ENCODE measurements at places on chromosomes 6 and 20.
A peak's percentile ranks its signal among the peaks of the same experiment; 100 is the strongest.

GRCh38 chr6:130367767-130368166, 1.9 kb downstream of the TMEM200A start:
- DNase-seq = no peak

GRCh38 chr6:13559968-13560650, 14.3 kb upstream of the SIRT5 start:
- DNase-seq = peak; percentile 24

- DNase-seq = peak; percentile 20
These were observed 75.4 kb upstream of the TMEM244 start for GRCh38 chr6:129936329-129937165.

DNA sequence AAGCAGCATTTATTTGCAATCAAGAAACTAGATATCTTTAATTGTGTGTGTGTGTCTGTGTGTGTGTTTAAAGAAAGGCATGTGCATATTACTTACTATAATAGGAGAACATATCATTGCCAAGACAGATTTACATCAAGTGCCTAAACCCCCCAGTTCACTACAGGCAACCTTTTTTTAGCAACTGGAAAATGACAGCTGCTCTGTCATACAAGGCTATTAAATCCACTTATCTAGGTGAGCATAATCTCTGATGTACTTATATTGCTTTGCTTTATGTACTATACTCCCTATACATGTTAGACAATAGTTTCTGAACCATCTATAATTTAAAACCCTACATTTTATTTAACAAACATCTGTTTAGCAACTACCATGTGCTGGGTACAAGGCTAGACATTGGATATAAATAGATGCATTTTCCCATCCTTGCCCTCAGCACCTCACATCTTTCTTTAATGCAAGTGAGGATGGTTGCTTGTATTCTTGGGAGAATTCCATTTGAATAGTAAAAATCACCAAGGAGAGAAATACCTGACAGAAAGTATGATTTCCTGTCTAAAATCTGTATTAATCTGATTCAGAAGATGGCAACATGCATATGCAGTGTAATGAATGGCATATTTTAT, 398.3 kb downstream of the LAMA2 start:
- no peak for DNase-seq

DNA sequence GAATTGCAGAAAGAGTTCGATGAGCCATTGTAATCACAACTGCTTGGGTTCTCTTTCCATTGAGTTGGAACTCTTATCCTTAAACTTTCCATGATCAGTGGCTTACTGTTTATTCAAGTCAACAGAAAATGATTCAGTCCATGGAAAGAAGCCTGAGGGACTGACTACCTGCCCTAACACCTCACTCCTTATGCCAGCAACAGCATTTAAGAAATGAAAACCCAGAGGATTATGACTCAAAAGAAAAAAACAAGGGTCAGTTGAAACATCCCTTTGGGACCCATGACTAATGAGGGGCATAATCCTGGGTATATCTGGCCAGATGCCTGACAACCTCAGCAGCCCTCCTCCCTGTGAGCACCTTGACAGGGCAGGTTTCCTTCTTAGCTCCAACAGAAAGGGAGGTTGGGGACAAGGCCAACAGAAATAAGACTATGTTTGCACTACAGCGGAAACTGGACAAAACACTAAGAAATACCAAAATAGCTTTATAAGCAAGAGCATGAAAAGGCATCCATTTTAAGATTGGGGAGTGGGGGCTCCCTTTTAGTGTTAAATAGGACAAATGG, 106.7 kb downstream of the MAP3K5 start:
- no peak for DNase-seq

DNA sequence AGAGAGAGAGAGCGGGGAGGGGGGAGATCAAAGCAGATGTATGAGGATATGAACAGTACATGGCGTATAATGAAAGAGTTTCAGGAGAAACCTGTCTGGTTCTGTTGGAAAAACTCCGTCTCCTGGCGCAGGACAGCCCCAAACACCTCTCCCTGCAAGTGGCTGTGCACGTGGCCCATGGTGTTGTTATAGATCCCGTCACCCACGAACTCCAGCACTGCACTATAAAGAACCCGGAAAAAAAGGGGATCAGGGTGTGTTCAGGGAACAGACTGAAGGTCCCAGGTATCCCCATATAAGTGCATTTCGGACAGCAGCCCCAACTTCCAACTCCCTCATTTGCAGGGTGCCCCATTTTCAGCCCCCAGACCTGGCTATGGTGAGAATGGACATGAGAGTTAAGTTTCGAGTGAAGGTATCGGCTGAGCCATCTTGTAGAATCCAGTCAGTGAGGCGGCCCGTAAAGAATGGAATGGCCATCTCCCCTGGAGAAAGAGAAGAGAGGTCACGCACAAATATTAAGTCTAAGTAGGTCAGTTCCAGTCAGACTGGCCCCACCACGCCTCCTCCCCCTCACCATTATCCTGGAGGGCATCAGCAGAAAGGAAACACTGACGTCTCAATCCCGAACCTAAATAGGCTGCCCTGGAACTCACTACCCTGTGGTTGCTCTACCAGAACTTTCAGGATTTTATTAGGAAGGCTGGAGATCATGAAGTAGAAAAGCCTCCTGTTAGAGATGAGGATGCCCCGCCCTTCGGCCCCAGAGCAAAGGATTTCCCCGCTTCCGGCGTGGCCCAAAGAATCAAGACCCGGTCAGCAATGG, 1.3 kb downstream of the TAP1 start:
- DNase-seq = no peak

DNA sequence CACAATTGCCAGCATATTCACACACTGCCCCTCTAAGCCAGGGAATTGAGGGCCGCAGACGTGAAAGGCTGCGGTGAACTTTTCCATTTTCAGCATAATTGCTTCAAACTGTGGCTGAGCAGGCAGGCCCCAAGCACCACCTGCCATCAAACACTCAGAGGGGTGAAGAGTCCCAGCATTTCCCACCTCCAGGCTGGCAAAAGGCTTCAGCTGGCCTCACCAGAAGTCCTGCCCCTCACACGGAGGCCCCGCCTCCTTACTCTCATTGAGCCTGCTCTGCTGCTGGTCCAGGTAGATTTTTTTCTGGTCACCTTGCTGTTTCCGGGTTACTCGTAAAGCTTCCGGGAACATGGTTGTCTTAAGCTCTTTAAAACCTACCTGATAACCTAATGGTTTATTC, 52.0 kb upstream of the PRELID3B start:
- no peak for DNase-seq

DNA sequence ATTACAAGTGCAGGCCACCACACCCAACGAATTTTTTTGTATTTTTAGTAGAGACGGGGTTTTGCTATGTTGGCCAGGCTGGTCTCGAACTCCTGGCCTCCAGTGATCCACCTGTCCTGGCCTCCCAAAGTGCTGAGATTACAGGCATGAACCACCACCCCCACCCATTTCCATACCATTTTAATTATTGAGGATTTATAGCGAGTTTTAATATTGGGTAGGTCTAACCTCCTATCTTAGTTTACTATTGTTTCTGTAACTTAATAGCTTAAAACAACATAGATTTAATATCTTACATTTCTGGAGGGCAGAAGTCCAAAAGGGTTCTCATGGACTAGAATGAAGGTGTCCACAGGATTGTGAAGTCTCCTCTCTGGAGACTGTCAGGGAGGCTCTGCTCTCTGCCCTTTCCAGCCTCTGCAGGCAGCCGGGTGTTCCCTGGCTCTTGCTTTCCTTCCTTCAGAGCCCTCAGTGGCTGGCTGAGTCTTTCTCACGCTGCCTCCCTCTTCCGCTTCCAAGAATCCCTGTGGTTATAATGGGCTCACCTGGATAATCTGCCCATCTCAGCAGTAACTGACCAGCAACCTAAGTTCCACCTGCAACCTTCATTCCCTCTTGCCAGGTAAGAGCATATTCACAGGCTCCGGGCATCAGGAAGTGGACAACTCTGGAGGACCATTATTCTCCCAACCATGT, 18.6 kb upstream of the BCAS4 start:
- no peak for DNase-seq

- DNase-seq = no peak
These were observed 61.2 kb downstream of the ELOVL5 start for GRCh38 chr6:53287336-53288225.

GRCh38 chr6:87182940-87183339, 27.6 kb downstream of the ZNF292 start:
- DNase-seq = no peak

GRCh38 chr6:127738423-127738822, 161.4 kb downstream of the C6orf58 start:
- DNase-seq = no peak

DNA sequence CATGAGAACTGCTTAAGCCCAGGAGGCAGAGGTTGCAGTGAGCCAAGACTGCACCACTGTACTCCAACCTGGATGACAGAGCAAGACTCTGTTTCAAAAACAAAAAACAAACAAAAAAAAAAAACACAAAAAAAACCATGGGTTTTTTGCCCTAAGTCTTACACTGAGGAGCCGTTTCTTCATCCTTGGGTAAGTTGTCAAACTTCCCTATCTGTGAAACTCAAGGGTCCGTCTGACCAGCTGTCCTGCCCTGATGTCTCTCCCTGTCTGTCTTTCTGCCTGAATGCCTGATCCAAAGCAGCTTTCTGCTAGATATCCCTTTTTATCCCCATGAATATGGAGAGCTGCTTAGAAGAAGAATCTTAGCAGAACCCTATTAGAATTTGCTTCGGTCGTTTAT, 41.3 kb upstream of the CLDN20 start:
- DNase-seq = no peak

DNA sequence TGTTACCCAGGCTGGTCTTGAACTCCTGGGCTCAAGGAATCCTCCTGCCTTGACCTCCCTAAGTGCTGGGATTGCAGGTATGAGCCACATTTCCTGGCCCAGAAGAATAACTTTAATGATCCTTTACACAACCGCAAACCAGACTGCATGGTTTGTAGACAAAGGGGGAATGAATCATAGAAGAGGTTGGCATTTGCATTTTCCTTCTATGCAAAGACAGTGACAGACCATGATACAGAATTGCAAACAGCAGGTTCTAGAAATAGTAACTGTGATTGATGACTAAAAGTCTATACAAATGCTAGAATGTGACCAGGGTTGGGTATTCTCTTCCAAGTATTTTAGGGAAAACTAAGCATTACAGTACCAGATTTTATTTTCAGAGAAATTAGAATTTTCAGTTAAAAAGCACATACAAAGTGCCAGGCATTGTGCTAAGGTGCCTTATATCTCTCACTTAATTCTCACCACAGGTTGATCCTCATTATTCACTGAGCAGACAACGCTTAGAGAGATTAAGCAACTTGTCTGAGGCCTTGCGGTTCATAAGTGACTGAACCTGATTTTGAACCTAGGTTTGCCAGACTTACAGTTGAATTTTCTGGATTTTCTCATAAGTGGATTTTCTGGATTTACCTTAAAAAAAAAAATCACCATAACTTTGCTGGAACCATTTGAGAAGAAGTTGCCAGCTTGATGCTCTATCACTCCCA, 146.6 kb downstream of the ZFAND3 start:
- peak; percentile 82 for DNase-seq

GRCh38 chr6:38755874-38756273, 40.8 kb downstream of the DNAH8 start:
- DNase-seq = no peak

DNA sequence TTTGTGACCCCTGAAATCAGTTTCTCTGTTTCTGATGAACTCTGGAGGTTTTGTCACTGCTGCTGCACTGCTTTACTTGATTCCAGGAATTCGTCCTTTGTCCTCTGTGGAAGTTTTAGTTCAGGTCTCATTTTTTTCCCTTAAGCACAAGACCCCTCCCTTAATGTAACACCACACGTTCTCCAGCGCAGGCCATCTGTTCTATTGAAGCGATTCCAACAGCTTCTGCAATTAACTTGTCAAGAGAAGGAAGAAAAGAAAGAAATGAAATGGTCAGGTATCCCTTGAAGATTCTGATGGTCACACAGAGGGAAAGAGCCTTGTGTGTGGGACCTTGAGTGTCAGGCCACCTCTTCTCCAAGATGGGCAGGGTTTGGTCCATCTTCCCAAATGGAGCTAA, 7.8 kb upstream of the MAS1L start:
- no peak for DNase-seq

DNA sequence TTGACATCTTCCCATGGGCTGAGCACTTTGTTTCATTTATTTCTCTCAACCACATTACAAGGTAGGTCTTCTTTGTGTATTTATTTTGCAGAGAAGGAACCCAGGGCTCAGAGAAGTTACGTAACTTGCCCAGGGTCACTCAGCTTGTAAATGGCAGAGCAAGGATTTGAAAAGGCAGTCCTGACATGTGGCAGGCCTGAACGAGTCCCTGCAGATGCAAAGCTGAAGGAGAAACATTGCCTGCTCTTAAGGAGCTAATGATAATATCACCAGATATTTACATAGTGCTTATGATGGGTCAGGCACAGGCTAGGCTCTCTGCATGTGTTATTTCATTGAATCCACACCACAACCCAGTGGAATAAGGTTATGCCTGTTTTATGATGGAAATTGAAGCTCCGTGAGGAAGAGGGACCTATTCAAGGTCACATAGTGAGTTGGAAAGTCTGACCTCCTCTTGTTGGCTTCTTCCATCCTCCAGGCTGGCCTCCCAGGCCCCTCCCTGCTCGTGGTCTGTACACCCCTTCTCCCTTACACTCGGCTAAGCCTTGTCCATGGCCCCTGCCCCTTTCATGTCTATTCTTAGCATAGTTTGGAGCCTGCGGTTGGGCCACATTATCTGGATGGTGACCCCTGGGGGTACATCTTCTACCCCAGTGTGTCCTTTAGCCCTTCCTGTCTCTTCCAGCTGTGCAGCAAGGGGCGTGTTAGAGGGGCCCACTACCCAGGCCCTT, 12.5 kb downstream of the MYH7B start:
- DNase-seq = no peak

DNA sequence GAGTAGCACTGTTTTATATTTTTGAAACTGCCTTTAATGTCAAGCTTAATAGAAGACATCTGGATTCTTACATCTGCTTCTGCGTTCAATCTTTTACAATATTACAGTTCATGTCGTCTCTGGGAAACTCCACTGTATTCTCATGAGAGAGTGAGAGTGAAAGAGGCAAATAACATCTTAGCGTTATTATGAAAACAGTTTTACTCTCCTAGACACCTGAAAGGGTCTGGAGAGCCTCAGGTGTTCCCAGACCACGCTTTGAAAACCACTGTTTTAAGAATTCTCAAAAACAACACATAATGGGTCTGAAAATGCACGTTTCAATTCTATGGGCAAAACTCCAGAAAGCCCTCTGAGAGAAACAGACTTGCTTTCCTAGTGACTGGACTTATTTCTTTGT, 63.3 kb downstream of the ARHGAP18 start:
- no peak for DNase-seq

DNA sequence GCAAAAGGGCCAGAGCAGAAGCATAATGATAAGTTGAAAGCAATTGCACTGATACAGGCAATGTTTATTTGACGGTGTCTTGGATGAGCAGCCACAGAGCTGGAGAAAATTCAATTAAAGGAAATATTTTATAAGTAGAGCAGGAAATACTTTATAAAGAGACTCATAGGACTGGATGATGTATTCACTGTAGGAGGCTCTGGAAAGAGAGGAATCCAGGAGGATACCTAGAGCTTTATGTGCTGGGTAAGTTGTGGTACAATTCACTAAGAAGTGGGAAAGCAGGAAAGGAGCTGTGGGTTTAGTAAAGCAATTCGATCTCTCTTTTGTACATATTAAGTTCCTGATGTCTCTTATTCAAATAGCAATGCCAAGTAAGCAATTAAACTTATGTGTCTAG, 86.3 kb downstream of the C6orf118 start:
- DNase-seq = no peak
